ENCODE measurements at places on chromosomes 7 and 10.

- DNase-seq = no peak
Observed at GRCh38 chr7:128022631-128023532, 8.4 kb downstream of the LRRC4 start.

- peak; percentile 66 for DNase-seq
Observed at GRCh38 chr7:88795553-88795952, at the start of gene TEX47. Gene TEX47, minus strand, starts transcription at chr7:88795737. Its CDS starts 795 bp downstream, at chr7:88794942.

GRCh38 chr7:22578007-22578733, 78.2 kb upstream of the STEAP1B start:
- DNase-seq = no peak

DNA sequence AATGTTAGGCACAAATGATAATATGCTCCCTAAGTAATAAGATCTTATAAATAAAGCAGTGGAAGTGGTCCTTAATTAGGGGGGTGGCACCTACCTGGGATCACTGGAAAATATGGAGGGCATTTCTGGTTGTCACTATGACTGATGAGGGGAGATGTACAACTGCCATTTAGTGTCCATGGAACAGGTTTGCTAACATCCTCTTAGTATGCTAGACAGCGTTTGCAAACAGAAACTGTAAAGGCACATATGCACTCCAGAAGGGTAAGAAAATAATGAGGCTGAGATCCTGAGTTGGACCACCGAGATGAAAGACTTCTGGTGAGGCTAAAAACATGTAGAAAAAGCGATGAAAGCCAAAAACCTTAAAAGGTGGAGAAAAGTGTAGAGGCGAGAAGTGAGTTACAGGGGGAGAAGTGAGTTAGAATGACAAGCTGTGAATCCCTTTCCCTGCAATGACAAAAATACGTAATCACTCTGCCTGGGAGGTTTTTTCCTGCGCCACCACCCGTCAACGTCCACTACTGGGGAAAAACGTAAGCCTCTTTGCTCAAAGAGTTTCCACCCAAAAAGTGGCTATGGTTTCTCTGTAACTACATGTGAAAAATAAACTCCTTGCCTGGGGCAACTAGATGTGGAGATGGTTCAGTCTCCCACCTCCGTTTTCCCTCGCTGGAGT, 767 bp downstream of the KRIT1 start:
- DNase-seq = no peak

DNA sequence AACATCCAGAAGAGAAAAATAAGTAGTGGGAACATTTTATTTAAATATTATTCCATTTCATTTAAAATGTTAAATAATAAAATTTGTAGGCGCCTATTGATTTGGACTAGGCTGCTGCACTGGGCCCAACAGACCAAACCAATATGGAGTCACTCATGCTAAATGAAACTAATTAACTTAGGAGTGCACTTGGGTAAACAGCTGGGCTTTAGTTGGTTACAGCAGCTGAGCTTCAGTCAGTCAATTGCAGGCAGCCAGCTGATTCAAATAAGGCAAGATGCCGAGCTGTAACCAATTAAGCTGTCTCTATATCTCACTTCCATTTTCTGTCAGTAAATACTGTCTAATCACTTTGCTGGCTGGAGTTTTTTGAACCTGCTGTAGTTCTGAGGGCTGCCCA, 102.1 kb upstream of the WDR11 start:
- no peak for DNase-seq

- DNase-seq = no peak
Observed at GRCh38 chr10:131644289-131644688, 256.5 kb upstream of the PPP2R2D start.

GRCh38 chr10:58672845-58673244, 160.2 kb downstream of the BICC1 start:
- DNase-seq = no peak

DNA sequence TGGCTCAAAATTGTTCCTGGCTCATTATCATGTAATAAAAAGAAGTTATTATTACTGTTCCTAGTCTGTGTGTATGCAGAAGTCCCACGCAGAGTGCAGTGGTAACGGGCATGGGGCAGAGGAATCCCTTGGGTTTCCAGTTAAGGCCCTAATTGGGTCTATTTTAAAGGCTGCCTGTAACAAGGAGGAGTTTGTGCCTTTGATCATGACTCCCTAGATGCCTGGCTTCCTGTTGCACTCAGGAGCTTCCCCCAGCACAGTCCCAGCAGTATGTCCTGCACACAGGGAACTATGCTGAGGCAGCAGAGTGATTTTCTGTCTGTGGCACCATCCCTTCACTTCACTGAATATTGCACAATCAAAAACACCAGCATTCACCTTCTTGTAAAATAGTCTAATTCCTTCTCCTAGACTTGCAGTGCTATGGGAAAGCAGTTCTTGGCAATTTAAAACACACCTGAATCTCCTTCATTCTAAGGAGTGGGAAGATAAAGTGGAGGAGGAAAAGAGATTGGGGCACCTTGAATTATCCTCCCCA, 22.9 kb downstream of the SORCS1 start:
- no peak for DNase-seq

DNA sequence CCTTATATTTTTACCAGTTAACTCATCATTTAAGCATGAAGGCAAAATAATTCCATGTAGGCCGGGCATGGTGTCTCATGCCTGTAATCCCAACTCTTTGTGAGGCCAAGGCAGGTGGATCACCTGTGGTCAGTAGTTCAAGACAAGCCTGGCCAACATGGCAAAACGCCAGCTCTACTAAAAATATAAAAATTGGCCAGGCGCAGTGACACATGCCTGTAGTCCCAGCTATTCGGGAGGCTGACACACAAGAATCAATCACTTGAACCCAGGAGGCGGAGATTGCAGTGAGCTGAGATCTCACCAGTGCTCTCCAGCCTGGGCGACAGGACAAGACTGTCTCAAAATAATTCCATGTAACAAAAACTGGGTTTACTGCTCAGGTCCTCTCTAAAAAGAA, 18.3 kb downstream of the HNRNPA2B1 start:
- no peak for DNase-seq

DNA sequence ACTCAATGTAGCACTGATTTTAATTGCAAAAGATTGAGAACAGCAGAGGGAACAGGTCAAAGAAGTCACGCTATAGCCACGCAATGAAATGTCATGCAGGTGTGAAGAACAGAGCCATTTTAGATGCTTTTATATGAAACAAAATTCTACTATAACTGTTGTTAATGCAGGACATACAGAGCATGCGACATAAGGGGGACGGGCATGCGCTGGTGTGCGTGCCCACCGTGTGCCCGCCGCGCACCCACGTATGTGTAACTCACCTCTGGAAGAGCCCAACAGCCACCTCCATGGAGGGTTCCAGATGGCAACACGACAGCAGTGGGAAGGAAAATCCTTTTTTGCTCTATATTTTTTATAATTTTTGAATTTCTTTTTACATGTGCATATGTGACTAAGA, 410.0 kb upstream of the RNF32 start:
- no peak for DNase-seq

GRCh38 chr7:125878988-125879387, 949.4 kb upstream of the POT1 start:
- no peak for DNase-seq

DNA sequence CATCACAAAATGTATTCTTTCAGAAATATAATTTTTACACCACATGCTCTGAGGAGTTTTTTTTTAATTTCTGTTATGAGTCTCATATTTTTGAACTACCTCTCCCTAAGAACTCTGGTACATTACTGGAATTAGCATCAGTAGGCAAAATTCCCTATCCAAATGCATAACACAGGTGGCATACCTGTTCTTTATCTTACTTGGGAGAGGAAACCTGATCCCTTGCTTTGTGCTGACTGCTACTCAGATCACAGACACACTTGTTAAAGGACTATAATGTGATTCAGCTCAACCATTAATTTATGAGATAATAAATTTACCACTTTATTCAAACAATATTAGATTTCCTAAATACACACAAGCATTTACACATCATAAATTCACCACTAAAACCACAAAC, 617.2 kb downstream of the GRM8 start:
- DNase-seq = no peak

- DNase-seq = no peak
Observed at GRCh38 chr7:28688651-28689050, 269.5 kb downstream of the TRIL start.

GRCh38 chr7:106927536-106927935, 62.5 kb downstream of the PIK3CG start:
- no peak for DNase-seq

- no peak for DNase-seq
Observed at GRCh38 chr7:80284855-80285254, 150.2 kb downstream of the GNAI1 start.

DNA sequence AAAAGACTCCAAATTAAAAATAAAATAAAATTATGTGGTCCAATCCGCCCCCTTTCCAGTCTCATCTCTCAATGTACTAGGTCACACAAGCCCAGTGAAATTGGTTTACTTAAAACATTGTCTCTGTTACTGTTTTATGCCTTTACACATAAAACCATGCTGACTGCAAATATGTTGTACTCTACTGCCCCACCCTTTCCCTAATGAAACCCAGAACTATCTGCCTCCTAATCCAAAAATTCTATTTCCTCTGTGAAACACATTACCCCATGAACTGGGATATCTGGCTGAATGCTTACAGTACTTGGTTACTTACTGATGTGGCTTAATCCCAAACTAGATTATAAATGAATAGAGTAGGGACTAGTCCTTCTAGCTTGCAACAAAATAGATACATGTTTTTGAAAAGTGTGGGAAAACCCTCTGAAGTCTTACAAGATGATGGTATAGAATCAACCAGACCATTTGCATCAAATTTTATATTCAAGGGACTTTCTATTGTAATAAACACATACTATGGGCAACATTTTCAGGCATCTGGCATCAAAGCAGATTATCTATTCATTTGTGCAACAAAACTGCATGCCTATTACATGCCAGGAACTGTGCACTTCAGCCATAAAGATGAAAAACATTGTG, 10.0 kb upstream of the KMT2E start:
- no peak for DNase-seq

DNA sequence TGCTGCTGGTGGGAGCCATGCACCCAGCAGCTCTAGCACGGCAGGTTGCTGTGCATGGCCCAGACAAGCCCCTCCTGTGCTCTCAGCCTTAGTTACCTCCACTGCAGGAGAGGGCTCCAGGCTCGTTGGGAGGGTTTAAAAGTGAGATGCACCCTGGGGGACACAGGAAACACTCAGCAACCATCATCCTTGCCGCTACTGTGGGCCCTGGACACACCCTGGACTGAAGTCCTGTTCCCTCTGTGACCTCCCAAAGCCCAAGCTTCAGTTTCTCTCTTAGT, 49.0 kb downstream of the FOXL3 start:
- no peak for DNase-seq

GRCh38 chr10:111114758-111115500, 38.1 kb downstream of the ADRA2A start:
- no peak for DNase-seq

DNA sequence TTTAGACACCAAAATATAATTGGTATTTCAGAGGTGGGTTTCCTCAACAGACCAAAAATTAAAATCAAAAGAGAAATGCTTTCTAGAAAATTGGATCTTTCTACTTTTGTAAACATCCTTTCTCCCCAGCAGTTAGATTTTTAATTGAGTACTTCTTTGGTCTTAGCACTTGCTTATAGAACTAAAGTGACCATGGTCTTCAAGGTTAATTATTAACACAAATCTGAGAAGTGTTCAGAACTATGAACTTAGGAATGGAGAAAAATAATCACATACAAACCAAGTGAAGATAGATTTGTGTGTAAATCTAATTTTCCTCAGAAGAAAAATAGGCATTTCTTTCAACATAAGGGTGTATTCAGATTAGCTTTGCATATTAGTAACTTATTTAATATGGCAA, 355.4 kb downstream of the ELMO1 start:
- DNase-seq = no peak

GRCh38 chr10:26743091-26743490, 45.6 kb downstream of the PDSS1 start:
- no peak for DNase-seq

GRCh38 chr7:129630341-129630740, 18.8 kb downstream of the NRF1 start:
- DNase-seq = no peak

- DNase-seq = no peak
Observed at GRCh38 chr10:118315629-118316028, 26.5 kb downstream of the FAM204A start.

- no peak for DNase-seq
Observed at GRCh38 chr10:120827251-120827875, 23.8 kb upstream of the WDR11 start.

DNA sequence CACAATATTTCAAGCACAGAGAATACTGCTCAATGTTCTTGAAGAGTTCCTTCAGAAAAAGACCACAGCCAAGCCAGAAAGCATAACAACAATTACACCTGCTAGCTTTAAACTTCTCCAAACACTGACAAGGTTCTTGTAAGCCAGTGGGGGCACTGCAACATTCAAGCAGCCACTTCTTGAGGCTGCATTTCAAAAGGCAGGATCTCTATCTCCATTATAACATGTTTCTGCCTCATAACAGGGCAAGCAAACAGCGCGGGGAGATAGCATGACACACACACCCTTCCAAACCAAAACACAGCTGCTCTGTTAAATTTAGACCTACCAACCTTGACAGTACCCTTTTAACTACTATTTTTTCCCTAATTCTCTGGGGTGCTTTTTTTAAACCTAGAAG, 30.8 kb downstream of the CHCHD3 start:
- DNase-seq = no peak

DNA sequence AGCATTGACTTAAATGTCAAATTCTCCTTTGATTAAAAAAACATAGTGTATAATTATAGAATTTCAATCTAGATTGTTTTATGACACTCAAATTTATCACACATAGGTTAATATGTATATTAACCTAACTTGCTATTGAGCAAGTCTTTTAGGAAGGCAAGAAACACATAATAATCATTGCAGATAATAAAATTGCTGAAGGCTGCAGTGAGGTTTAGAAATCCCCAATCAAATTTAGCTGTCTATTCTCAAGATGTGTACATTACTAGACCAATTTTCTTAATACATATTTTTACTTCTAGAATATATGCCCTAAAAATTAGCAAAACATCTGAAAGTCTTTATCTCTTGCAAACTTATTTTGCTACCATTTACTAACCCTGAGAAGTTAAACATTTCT, 34.9 kb upstream of the SEMA3D start:
- no peak for DNase-seq

- no peak for DNase-seq
Observed at GRCh38 chr7:90188281-90188680, 23.3 kb upstream of the STEAP2 start.

GRCh38 chr7:154651501-154651900, 351.4 kb downstream of the PAXIP1 start:
- peak; percentile 65 for DNase-seq

GRCh38 chr10:133361773-133362441, 4.1 kb upstream of the FUOM start:
- DNase-seq = no peak

GRCh38 chr10:50653142-50653541, 29.4 kb upstream of the SGMS1 start:
- peak; percentile 46 for DNase-seq

GRCh38 chr10:44809647-44810046, 101.5 kb upstream of the TMEM72 start:
- DNase-seq = no peak

DNA sequence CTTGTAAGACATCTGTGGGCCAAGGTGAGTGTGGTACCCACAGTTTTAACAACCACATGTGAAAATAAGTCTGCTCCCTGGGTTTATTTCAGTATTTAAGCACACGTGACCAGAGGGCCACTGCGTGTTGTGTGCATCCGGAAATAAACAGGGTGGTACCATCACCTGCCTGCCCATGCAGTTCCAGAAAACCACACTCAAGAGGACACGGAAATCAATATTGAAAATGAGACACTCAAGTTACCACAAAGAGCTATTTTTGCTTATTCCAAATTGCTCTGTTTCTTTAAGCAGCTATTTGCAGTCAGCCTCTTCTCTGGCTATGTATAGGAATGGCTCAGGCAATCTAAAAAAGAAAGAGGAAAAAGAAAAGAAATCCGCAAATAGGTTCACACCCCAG, 71.8 kb upstream of the LOXL4 start:
- no peak for DNase-seq
